Activated CD8-positive, alpha-beta memory T cell treated with anti-CD3 and anti-CD28 coated beads for 4 hours (primary cell): ENCODE measurements at places on chromosomes 7 and 10.

GRCh38 chr10:94402843-94403379, 570 bp downstream of the TBC1D12 start:
- DNase-seq = no peak

DNA sequence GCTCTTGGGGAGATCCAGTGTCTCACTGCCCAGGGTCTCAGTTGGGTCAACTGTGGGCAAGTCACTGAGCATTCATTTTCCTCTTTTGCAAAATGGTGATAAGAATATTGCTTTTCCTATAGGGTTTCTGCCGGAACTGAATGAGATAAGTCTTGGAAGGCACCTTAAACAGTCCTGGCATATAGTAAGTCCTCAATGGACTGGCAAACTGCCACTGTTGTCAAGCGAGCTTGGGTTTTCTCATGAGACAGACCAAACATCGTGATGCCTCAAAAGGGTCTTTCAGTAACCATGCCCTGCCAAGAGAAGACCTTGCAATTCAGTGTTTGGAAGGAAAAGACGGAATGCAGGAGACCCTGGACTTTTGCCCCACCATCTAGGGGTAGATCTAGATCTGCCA, 251.5 kb downstream of the WDR11 start:
- no peak for DNase-seq

- no peak for DNase-seq
Measured at GRCh38 chr10:9160275-9160674, 1105.8 kb downstream of the GATA3 start.

GRCh38 chr10:7417807-7418206, 7.0 kb upstream of the SFMBT2 start:
- DNase-seq = no peak

- no peak for DNase-seq
Measured at GRCh38 chr7:139523199-139523941, at the start of gene CLEC2L. CLEC2L (plus strand) TSS chr7:139523685; CDS start chr7:139523928, 243 bp downstream.

- DNase-seq = no peak
Measured at GRCh38 chr7:100692578-100692961, 1.5 kb downstream of the GIGYF1 start.

- no peak for DNase-seq
Measured at GRCh38 chr10:2300231-2300630, 562.9 kb upstream of the ADARB2 start.

- DNase-seq = no peak
Measured at GRCh38 chr10:123835575-123835974, 56.0 kb downstream of the CPXM2 start.

- DNase-seq = no peak
Measured at GRCh38 chr7:45646207-45646821, 72.1 kb downstream of the ADCY1 start.

- DNase-seq = no peak
Measured at GRCh38 chr10:116452338-116452720, 24.7 kb downstream of the PNLIPRP3 start.

- no peak for DNase-seq
Measured at GRCh38 chr10:17340144-17340829, 112.2 kb downstream of the VIM start.

GRCh38 chr10:70169649-70170364, 507 bp downstream of the SAR1A start:
- DNase-seq = no peak

DNA sequence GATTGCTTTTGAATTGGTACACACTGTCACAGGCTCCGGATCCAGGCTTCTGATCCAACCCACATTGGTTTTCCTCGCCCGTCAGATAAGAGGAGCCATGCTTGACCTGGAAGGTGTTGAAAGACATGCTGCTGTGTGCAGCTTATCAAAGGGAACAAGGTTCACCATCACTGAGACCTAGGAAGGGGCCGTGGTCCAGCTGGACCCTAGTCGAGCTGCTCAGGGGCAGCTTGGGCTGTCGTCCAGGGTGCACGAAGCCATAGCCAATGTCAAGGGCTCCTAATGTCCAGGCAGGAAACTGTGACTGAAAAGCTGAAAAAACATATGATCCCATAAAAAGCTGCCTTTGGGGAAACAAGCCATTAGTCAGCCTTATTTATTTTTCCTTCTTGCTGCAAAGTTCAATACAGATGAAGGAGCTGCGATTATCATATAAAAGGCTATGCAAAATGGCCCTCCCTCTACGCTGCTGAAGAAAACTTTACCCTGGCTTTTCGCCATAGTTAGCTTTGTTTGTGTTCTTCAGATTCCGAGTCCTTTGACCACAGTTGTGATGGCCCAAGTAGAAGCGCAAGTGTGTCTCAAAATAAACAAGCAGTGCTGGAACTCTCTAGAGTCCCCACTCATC, 118.0 kb downstream of the CREB5 start:
- no peak for DNase-seq
